Activated CD8-positive, alpha-beta memory T cell treated with anti-CD3 and anti-CD28 coated beads for 1 hour (primary cell): ENCODE measurements at places on chromosomes 5 and 9.

GRCh38 chr5:130216286-130216685 is 312.0 kb downstream of the CHSY3 start:
- no peak for DNase-seq

DNA sequence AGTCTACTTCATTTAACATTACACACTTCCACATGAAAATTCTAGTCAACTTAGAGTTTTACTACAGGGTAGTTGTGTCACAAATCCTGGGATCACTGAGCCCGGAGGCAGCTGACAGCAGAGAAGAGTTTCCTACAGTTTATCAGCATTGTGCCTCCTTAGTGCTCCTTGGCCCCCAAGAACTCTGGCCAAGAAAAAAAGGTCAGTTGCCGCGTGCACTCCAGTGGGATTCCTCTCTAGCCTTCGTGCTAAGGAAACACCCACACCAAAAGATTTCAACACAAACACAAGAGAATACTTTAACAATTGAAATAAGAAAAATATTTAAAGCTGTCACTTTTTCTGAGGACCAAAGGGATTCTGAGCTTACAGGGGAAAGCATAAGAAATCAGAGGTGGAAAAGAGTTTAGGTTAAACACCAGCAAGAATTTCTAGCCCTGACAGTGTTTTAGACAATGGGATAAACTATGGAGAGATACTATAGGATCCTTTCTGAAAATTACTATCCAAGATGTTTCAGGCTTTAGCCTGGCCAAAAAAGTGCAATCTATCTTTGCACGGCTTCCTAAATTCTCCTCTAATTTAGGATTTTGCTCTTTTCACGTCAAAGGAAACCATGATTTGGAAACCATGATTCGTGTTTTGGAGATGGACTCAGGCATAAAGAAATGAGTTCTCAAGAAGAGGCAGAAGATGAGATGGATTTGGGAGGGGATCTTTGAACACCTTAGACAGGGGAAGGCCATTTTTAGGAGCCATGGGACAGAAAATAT is 606.8 kb downstream of the RAB3C start:
- no peak for DNase-seq

DNA sequence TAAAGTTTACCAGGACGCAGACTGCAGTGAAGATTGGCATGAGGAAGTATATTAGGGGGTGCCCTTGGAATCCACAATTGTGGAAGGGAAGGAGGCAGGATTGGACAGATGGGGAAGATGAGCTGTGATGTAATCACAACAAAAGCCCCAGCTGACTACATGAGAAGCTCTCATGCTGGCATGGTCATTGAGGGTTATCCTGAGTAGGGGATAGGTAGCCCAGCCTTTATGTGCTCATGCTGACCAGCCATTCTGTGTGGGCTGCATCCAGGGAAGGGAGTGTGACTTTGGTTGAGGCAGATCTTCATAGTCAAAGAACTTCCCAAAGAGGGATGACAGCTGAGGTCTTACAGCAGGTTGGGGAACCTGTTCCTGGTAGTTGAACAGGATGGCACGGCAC is 52.0 kb upstream of the RANBP6 start:
- DNase-seq = no peak

GRCh38 chr5:115626445-115626823 is 598 bp upstream of the TMED7 start:
- DNase-seq = no peak

DNA sequence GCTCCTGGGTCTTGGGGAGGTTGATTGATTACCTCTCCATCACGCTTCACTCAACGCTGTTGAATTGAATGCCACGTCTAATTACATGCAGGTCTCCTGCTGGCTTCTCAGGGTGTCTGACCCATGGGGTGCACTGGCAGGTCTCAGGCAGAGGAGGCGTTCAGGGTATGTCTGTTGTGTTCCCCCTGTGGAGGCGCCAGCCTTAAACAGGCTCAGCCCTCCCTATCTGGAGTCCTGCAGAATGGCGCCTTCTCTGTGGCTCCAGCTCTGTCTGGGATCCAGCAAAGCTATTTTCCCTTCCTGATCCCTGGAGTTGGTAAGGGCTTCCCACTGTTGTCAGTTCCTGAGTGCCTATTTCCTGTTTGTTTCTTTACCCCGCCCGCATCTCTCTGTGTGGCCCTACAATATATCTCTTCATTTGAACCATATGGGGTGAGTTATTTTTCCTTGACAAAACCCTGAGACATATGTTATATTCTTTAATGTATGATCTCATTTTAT is 150.0 kb downstream of the NTRK2 start:
- no peak for DNase-seq

- DNase-seq = no peak
Observed at GRCh38 chr9:134984372-134985265, 66.9 kb upstream of the FCN1 start.

- no peak for DNase-seq
Observed at GRCh38 chr5:158026304-158027031, 167.5 kb upstream of the CLINT1 start.

GRCh38 chr5:106675687-106676086 is 995.0 kb downstream of the EFNA5 start:
- no peak for DNase-seq

- no peak for DNase-seq
Observed at GRCh38 chr9:89802781-89803355, 198.1 kb downstream of the GADD45G start.

GRCh38 chr5:25964009-25964372 is 1074.4 kb downstream of the CDH9 start:
- no peak for DNase-seq

GRCh38 chr5:174325961-174326360 is 280.5 kb downstream of the NSG2 start:
- no peak for DNase-seq

GRCh38 chr5:178162481-178162880 is 8.8 kb upstream of the NHP2 start:
- DNase-seq = no peak

DNA sequence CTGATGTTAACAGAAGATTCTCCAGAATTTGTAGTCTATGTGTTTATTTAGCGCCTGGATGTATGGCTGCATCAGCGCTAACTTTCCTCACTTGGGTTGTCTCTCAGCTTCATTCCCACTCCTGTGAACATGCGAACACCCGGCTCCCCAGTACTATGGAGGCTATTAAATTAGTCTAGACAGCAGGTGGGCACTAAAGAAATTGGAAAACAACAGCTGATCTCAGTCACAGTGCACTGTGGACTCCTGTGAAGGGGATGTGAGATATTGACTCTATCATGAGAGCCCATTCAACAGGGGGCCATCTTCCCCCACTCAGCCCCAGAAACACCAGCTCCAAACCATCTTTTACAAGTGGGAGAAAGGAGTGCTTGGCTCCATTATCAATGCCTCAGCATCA is 471.0 kb downstream of the KDM4C start:
- no peak for DNase-seq

GRCh38 chr5:80915716-80916115 is 44.4 kb upstream of the RASGRF2 start:
- no peak for DNase-seq

DNA sequence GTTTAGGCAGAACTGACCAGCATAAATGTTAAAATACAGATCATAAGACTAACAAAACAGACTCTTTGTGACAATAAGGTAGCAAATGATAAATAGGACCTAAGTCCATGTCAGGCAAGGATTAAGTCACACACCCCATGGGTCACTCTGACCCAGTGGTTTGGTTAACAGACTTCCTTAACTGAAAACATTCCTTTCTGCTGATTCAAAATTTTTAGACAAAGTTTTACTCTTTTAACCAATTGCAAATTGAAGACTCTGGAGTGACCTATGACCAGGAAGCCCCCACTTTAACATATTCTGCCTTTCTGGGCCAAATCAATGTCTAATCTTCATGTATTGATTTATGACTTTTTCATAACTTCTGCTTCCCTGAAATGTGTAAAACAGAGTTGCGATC is 4.9 kb upstream of the NXNL2 start:
- no peak for DNase-seq

DNA sequence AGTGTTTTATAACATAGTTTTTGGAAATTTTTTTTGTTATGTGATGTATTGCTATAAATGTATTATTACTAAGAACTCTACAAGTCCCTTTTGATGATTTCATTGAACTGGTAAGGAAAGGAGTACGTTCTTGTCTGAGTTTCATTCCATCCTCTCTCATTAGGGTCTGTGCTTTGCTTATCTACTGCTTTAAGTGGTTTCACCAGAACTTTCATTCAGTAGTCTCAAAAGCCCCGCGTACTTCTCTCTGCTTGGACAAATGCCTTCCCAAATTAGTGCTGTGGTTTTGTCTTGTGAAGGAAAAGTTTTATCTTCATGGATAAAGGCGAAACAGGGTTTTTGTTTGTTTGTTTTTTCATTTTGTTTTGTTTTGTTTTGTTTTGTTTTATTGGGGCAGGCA is 469.8 kb upstream of the WWC1 start:
- DNase-seq = no peak

GRCh38 chr5:81389025-81389424 is 4.9 kb downstream of the ACOT12 start:
- DNase-seq = no peak

GRCh38 chr9:135343837-135344522 is 135.6 kb upstream of the PPP1R26 start:
- DNase-seq = no peak

- no peak for DNase-seq
Observed at GRCh38 chr5:154791535-154791934, 36.4 kb downstream of the LARP1 start.

- DNase-seq = no peak
Observed at GRCh38 chr9:72680593-72681282, 159.3 kb downstream of the TMC1 start.

DNA sequence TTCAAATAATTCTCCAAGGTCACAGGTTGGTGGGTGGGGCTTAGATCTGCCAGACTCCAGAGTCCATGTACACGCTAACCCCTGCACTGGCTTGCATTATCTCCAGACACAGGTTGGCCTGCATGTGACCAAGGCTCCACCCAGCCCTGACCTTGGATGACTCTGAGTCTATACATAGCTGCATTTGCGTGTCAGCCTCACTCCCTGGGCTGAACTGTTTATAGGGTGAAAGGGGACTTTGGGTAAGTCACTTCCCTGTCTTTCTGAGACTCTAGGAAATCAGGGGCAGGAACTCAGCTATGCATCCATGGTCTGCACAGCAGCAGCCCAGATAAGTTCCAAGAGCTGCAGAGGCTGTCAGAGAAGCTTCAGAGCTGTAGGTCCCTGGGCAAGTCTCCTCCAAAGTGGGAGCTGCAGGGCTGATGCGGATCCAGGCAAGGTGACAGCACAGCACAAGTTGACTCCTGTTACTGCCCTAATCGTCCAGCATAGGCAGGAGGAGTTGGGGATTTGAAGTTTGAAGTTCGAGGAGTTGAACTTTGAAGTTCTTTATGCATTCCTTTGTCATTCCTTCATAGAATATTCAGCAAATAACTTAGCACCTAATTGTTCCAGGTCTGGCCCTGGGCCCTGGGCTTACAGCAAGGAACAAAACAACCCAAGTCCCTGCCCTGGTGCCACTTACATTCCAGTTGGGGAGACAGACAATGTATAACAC is 53.4 kb downstream of the SLC22A5 start:
- no peak for DNase-seq

GRCh38 chr9:83521411-83521810 is 16.8 kb downstream of the FRMD3 start:
- no peak for DNase-seq

GRCh38 chr5:94903726-94904125 is 285.3 kb downstream of the SLF1 start:
- DNase-seq = no peak

GRCh38 chr9:113837334-113837733 is 38.8 kb upstream of the ZNF618 start:
- DNase-seq = no peak

GRCh38 chr9:78218890-78219289 is 17.0 kb upstream of the CEP78 start:
- DNase-seq = no peak

DNA sequence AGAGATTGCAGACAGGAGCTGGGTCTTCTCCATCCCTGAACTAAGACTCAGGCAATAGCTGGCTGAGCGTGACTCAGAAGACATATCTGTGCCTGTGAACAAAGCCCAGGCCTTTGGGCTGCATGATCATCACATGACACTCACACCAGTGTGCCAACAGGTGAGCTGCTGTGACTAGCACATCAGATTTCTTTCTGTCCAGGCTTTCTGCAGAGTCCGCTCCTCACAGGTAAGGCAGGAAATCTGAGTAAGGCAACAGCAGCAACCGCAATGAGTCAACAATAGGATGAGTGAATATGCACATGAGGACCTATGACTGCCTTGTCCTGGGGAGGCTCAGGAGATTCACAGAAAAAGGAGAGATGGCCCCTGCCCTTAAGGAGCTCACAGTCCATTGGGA is 293.6 kb downstream of the ACTL7B start:
- DNase-seq = no peak

GRCh38 chr5:160199410-160199911 is 29.8 kb upstream of the FABP6 start:
- DNase-seq = peak; percentile 8

GRCh38 chr5:54230936-54231685 is 79.3 kb downstream of the ARL15 start:
- DNase-seq = no peak

DNA sequence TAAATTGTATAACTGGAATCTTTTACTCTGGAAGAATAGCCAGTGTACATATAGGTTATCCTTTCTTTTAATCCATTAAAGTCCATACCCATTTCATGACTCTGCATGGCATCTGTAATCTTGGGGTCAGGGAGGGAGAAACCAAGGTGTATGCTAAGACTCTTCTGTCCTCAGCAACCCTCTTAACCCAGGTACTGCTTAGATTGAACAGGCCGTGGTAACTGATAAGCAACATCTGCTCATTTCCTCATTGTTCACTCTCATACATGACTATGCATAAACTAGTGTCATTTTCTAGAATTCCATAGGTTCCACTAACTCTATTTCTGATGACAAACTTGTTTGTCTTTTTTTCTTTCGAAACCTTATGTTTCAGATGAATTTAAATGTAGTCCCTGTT is 69.3 kb upstream of the IFNE start:
- no peak for DNase-seq

GRCh38 chr5:90940227-90940995 is 381.8 kb downstream of the ADGRV1 start:
- peak; percentile 3 for DNase-seq
